Bladder microvascular endothelial cell (primary cell): ENCODE measurements at places on chromosomes 3 and 15. TPM values are rescaled to one million over a fixed set of nuclear protein-coding genes. Genes with fewer than 3 reads are reported as not detected.

Gene ZDHHC23
- 2.6 and 16.9 TPM in 2 replicates for total RNA-seq

Gene ERC2
- total RNA-seq = 0.49 and 2.8 TPM in 2 replicates

Gene ABI3BP
- total RNA-seq = 1.5 and 17.4 TPM in 2 replicates

Gene TUSC7
- not detected in 2 replicates for total RNA-seq

Gene SNRK
- total RNA-seq = 124 and 147 TPM in 2 replicates
